H1 (cell line): ENCODE measurements at places on chromosomes 4 and X. TPM values are rescaled to one million over a fixed set of nuclear protein-coding genes. Genes with fewer than 3 reads are reported as not detected.

The RNF128 gene
- total RNA-seq: 2.0 TPM in 2 replicates

The TRPC5OS gene
- not detected in 2 replicates for total RNA-seq

The KIAA0232 gene
- total RNA-seq: 23.3 TPM in 2 replicates

The DOK7 gene
- total RNA-seq: not detected in 2 replicates

The PAGE2B gene
- total RNA-seq: not detected in 2 replicates

DNA sequence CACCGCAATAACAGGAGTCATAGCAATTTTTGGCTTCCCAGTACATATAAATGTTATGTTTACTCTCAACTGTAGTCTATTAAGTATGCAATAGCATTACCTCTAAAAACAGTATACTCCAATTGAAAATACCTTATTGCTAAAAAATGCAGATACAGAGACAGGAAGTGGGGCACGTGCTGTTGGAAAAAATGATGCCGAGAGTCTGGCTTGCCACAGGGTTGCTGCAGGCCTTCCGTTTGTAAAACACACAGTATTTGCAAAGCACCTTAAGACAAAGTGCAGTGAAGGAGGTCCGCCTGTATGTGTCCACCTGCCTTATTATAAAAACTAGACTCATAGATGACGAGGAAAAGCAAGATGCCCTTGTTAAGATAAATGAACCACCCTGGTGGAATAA, 23.5 kb downstream of the CD99 start:
- H3K4me3 ChIP-seq: no peak overlapping the region
- H3K27me3 ChIP-seq: no peaks in the 10 kb centered on the region
- no peak for DNase-seq
- no peaks in the 10 kb centered on the region; the same call in none of the 2 replicates for H3K36me3 ChIP-seq
- H3K27ac ChIP-seq: no peak overlapping the region

GRCh38 chrX:18748499-18748898, 41.1 kb downstream of the PPEF1 start:
- no peak overlapping the region for H3K4me3 ChIP-seq
- H3K27ac ChIP-seq: no peak overlapping the region
- H3K36me3 ChIP-seq: no peaks in the 10 kb centered on the region
- no peaks in the 10 kb centered on the region for H3K4me1 ChIP-seq
- no peak for DNase-seq
- H3K27me3 ChIP-seq: no peaks in the 10 kb centered on the region

DNA sequence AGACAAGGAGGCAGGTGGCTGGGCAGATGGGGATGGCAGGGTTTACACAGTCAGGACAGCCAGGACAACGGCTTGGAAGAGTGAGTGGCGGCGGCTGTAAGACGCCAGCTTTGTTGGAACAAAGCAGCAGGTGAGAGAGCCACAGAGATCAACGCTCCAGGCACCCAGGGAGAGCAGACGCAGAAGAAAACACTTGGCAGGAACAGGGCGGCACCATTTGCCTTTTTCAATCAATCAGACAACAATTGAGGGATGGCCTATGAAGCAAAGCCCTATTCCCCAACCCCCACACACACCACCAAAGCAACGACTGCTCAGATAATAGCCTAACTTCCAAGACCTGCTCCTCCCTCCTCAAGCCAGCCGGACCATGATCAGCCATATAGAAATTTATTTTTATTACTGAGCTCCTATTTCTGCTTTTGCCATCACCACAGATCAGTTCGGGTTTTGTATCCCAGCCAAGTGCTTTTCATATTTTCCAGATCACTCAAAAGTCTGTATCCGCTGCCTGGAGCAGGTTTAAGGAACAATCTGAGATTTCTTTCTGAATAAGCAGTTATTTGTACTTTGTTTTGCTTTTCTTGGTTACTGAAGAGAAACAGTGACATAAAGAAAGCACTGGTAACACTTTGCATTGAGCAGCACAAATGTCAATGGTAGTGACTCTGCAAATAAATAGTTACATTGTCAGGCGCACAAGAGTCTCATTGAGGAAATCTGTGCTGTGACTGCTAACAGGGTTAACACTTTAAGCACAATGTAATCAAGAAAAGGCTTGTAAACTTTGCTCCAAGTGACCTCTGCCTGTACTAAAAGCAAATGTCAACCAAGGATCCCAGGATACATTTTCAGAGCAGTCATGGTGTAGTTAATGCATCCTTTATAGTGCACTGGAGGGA, 81.8 kb upstream of the RBPJ start:
- no peaks in the 10 kb centered on the region for H3K27me3 ChIP-seq
- H3K36me3 ChIP-seq: no peaks in the 10 kb centered on the region
- H3K4me3 ChIP-seq: no peak overlapping the region
- no peak overlapping the region for H3K27ac ChIP-seq

DNA sequence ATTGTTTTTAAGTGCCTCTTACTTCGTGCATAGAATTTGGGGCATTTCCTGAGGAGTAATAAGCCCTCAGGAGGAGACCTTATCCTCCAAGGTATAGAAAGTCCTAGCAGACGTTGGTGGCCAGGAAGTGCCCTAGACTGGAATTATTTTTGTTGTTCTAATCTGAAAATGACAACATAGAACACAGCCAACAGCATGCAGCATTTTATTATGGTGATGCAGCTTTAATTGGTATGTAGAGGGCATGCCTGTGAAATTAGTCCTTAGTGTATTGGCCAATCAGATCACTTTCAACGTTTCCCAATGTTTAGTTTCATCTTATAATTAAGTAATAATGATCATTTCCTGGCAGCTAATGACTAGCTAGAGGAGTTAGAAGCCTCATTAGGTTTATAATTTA, 199.2 kb downstream of the SHROOM3 start:
- no peaks in the 10 kb centered on the region for H3K27me3 ChIP-seq
- no peak overlapping the region for H3K27ac ChIP-seq
- no peak for DNase-seq
- no peaks in the 10 kb centered on the region; the same call in 1 of the 2 replicates for H3K4me1 ChIP-seq

- H3K4me1 ChIP-seq: peaks cover 6% of the 10 kb centered on the region; the same call in 1 of the 2 replicates
- H3K27me3 ChIP-seq: no peaks in the 10 kb centered on the region
- no peak overlapping the region for H3K4me3 ChIP-seq
- no peak overlapping the region for H3K27ac ChIP-seq
- DNase-seq: no peak
- H3K36me3 ChIP-seq: no peaks in the 10 kb centered on the region
Observed at GRCh38 chr4:184101711-184102110, 116.0 kb downstream of the ENPP6 start.

DNA sequence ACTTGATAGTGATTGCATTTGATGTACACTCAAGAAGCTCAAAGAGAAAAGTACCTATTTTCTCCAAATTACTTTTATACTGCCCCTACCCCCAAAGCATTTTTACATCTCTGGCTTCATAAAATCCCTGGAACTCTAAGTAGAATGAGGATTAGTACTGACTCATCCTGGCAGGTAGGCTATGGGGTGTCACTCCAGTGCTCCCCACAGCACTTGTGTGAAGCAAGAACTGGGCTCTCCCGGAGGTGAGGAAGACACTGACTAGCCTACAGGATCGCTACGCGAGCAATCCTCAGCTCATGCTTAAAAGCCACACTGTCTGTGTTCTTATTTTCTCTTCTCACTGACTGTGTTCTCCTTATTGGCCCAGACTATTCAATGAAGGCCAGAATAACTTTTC, 90.4 kb upstream of the NDP start:
- H3K4me3 ChIP-seq: no peak overlapping the region

- no peak overlapping the region for H3K27ac ChIP-seq
- H3K4me1 ChIP-seq: no peaks in the 10 kb centered on the region
- H3K27me3 ChIP-seq: no peaks in the 10 kb centered on the region
- H3K4me3 ChIP-seq: no peak overlapping the region
- DNase-seq: no peak
Observed at GRCh38 chr4:2321279-2322196, 59.6 kb upstream of the MXD4 start.

DNA sequence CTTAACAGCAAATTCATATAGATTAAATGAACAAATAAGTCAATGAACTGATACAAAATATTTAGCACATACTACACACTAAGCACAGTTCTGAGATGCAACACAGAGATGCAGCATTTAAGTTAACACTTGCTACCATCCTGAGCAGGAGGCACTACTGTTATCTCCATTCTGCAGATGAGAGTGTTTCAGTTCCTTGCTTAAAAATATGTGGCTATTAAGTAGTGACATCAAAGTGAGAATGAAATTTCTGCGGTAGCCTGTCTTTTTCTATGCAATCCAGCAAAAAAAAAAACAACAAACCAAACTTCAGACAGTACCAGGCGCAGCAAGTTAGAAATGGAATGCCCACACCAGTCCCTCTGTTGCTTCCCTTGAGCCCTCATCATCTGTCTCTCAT, 90.8 kb downstream of the SHISA3 start:
- no peak overlapping the region for H3K4me3 ChIP-seq
- H3K4me1 ChIP-seq: peaks cover 19% of the 10 kb centered on the region
- H3K27ac ChIP-seq: no peak overlapping the region
- DNase-seq: no peak
- H3K27me3 ChIP-seq: no peaks in the 10 kb centered on the region

- no peaks in the 10 kb centered on the region for H3K36me3 ChIP-seq
- H3K4me1 ChIP-seq: no peaks in the 10 kb centered on the region
Observed at GRCh38 chr4:87510747-87511146, 18.4 kb downstream of the SPARCL1 start.

GRCh38 chr4:69078852-69079251, 17.4 kb upstream of the UGT2B7 start:
- no peak for DNase-seq
- no peak overlapping the region for H3K4me3 ChIP-seq
- peaks cover 5% of the 10 kb centered on the region; the same call in 1 of the 2 replicates for H3K4me1 ChIP-seq
- no peaks in the 10 kb centered on the region for H3K27me3 ChIP-seq
- no peaks in the 10 kb centered on the region for H3K36me3 ChIP-seq

GRCh38 chrX:108132876-108133275, 41.3 kb downstream of the ATG4A start:
- no peaks in the 10 kb centered on the region for H3K27me3 ChIP-seq
- H3K4me1 ChIP-seq: no peaks in the 10 kb centered on the region
- no peak overlapping the region for H3K27ac ChIP-seq
- no peak overlapping the region for H3K4me3 ChIP-seq
- no peaks in the 10 kb centered on the region for H3K36me3 ChIP-seq

- no peak for DNase-seq
- H3K27me3 ChIP-seq: no peaks in the 10 kb centered on the region
- no peak overlapping the region for H3K4me3 ChIP-seq
- peaks cover 26% of the 10 kb centered on the region for H3K4me1 ChIP-seq
- no peaks in the 10 kb centered on the region for H3K36me3 ChIP-seq
- H3K27ac ChIP-seq: no peak overlapping the region
Observed at GRCh38 chr4:182554736-182555135, 311.5 kb downstream of the TENM3 start.

DNA sequence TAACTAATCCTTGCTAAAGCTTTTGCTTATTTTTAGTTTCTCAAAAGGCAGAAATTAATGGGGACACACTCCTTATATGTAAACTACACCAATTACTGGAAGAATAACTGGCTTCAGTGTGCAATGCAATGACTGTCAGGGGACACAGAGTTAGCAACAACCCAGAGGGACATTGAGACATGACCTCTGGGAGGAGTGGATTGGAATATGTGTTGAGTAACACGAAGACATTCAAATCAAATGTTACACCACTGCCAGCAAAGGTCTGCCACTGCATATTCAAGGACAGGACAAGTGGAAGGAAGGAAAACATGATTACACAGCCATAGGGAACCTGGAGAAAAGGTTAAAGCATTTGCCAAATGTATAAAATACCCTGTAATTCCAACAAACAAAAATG, 240.1 kb upstream of the FSTL5 start:
- H3K27me3 ChIP-seq: no peaks in the 10 kb centered on the region
- H3K27ac ChIP-seq: no peak overlapping the region
- no peak for DNase-seq
- no peaks in the 10 kb centered on the region for H3K36me3 ChIP-seq
- H3K4me3 ChIP-seq: no peak overlapping the region

- H3K4me1 ChIP-seq: no peaks in the 10 kb centered on the region
- no peak overlapping the region for H3K27ac ChIP-seq
- H3K27me3 ChIP-seq: no peaks in the 10 kb centered on the region
- no peak for DNase-seq
- no peaks in the 10 kb centered on the region for H3K36me3 ChIP-seq
- H3K4me3 ChIP-seq: no peak overlapping the region
Observed at GRCh38 chr4:28879178-28879577, 1841.0 kb upstream of the PCDH7 start.

DNA sequence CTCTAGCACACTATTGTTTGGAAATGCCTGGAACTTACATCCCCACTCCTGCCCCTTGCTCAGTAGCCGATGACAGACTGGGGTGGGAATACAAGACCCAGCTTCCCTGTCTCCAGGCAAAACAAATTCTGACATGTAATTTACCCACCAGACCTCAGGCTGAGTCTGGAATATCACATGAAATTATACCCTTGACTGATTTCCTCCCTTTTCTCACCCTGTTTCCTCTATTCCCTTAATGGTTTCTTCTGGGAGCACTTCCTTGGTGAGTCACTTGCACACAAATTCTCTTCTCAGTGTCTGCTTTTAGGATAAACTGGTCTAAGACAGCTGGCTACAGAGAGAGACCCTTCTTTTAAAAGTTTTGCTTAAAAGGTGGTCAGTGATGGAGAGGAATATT, 65.8 kb upstream of the DIPK2B start:
- H3K27ac ChIP-seq: no peak overlapping the region
- H3K36me3 ChIP-seq: no peaks in the 10 kb centered on the region
- H3K4me1 ChIP-seq: no peaks in the 10 kb centered on the region
- H3K4me3 ChIP-seq: no peak overlapping the region

GRCh38 chr4:10781805-10782204, 97.2 kb upstream of the CLNK start:
- no peaks in the 10 kb centered on the region for H3K36me3 ChIP-seq
- no peaks in the 10 kb centered on the region; the same call in 1 of the 2 replicates for H3K27me3 ChIP-seq
- H3K27ac ChIP-seq: no peak overlapping the region

DNA sequence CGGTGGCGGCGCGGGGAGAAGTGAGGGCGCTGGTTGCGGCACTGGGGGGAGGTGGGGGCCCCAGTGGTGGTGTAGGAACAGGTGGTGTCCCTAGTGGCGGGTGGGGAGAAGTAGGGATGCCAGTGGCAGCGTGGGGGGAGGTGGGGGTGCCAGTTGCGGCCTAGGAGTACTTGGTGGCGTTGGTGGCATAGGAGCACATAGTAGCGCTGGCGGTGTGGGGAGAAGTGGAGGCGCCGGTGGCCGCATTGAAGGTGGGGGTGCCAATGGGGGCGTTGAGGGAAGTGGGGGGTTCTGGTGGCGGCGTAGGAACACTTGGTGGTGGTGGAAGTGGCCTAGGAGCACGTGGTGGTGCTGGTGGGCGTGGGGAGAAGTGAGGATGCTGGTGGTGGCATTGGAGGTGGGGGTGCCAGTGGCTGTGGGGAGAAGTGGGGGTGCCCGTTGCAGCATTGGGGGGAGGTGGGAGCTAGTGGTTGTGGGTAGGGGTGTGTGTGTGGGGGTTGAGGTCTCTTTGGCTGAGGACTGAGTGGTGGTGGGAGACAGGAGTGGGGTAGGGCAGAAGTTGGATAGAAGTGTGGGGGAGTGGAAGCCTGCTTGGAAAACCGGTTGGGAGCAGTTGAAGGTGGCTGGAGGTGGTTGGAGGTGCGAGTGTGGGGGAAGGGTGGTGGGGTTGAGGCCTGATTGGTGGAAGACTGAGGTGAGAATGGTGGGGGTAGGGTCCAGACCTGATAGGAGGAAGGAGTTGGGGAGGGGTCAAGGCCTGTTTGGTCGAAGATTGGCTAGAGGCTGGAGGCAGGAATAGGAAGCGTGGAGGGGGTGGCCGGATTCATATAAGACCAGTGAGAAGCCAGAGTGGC, 1.1 kb downstream of the GCNA start:
- no peaks in the 10 kb centered on the region for H3K36me3 ChIP-seq
- H3K4me3 ChIP-seq: no peak overlapping the region
- no peak overlapping the region; the same call in 1 of the 2 replicates for H3K27ac ChIP-seq
- no peak for DNase-seq
- H3K4me1 ChIP-seq: peaks cover 2% of the 10 kb centered on the region; the same call in 1 of the 2 replicates
